ENCODE measurements at places on chromosomes 6 and 20.

DNA sequence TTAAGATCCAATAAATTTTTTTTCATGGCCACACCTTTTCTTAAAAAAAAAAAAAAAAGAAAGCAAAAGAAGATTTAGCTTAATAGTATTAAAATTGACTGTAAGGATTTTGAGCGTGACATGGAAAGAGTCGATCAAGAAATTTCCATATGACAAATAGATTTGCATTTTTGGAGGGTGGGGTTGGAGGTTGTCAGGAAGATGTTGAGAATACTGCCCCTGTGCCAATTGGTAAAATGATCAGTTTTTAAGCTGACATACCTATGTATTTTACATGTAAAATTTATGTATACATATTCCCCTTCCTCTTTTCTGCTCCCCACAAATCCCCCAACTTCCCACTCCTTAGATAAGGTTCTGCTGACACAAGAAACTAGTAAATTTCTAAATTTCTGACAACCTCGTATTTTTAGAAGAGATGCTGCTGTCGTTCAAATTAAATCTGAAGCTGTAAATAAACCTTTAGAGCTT, 520.9 kb downstream of the CD83 start:
- no peak for DNase-seq

- no peak for DNase-seq
Observed at GRCh38 chr6:136037242-136037875, 185.9 kb downstream of the PDE7B start.

- no peak for DNase-seq
Observed at GRCh38 chr20:13875265-13875811, 90.5 kb downstream of the NDUFAF5 start.

GRCh38 chr6:75472885-75473284, 20.7 kb downstream of the FILIP1 start:
- no peak for DNase-seq

GRCh38 chr6:170089963-170090362, 200.9 kb downstream of the DLL1 start:
- no peak for DNase-seq

DNA sequence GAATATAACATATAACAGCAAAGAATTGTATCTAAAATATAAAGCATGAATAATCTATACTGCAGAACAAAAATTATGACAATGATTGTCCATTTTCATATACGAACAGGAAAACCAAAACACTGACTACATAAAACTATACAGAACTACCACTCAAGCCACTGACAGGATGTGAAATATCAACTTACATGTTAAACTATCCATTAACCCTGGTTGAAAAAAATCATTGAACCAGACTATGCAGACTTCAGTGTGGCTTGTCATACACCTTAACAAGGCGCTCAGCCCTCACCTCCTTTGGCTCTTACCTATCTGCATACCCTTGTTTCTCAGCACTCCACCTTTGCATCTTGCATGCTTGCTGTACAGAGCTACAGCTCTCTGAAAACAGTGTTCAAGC, 34.9 kb downstream of the ASCC3 start:
- no peak for DNase-seq

- DNase-seq: peak; percentile 97
Observed at GRCh38 chr20:46021361-46022359, 7.4 kb upstream of the SLC12A5 start.

DNA sequence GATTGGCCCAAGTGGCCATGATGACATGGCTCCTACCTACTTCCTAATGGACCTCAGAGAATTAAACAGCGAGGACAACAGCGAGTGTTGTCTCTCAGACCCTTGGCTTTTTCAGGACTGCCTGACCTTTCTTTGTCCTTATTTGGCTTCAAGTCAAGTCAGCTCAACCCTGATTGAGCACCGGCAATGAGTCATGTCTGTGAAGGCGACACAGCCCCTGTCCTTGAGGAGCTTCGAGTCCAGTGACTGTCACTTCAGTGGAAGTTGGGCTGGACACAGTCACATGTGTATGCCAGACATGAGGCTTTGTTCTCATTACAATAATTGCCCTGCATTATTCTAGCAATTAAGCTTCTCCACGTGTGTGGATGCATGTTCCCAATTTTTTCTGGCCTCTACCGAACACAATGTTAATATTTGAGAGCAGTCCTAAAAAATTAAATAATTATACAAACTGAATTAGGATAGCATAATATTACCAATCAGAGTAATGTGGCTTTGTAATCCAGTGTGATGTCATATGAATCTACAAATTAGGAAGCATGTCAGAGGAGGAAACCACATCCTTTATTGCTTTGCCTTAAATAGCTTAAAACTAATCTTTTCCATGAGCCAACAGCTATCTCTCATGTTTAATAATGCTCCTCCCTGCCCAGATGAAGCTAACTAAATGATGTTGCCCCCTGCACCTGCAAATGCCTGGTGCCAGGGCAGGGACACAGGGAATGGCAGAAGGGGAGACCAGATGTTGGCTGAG, 178.6 kb downstream of the CDH26 start:
- peak; percentile 27 for DNase-seq

GRCh38 chr6:144730088-144730645, 445.0 kb downstream of the UTRN start:
- no peak for DNase-seq

- no peak for DNase-seq
Observed at GRCh38 chr20:8367689-8368088, 235.6 kb downstream of the PLCB1 start.

DNA sequence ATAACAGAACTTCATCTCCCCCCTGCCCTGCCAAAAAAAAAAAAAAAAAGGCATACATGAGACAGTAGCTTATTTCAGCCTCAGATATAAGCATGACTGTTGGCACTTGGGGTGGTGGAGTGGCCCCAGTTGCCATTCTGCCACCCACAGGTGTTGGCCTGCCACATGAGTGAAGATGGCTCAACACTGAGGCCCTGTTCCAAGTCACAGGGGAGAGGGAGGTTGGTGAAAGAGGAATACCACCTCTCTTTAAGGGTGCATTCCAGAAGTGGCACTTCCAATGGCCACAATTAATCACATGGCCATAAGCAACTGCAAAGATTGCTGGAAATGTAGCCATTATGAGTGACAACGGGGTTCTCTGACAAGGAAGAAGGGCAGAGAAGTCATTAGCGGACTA, 61.9 kb upstream of the JARID2 start:
- no peak for DNase-seq

DNA sequence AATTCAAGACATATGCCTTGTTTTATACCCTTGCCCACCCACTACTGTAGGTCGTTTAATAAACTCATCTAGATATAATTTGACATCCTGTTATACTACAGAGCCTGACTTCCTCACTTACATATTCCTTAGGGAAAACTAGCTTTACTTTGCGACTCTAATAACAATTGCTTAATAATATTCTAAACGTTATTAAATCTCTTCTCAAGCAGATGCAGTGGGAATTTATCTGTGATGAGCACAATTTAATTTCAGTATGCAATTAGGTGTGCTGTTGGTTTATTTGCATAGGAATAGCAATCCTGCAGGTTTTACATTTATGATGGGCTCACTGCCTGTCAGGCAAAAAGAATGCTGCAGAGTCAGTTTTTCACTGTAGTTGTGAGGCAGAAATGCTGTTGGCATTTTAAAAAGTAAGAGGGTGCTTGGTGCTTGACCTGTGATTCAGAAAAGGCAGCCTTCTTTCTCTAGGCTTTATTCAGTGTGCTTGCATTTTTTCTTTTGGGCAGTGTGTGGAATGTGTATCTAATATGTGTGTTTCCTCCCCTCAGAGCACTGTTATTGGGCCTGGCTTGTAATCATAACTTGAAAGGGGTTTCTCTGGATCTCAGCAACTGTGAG, 152.3 kb upstream of the SCGN start:
- no peak for DNase-seq

GRCh38 chr20:10075606-10076005, 40.8 kb downstream of the ANKEF1 start:
- no peak for DNase-seq

DNA sequence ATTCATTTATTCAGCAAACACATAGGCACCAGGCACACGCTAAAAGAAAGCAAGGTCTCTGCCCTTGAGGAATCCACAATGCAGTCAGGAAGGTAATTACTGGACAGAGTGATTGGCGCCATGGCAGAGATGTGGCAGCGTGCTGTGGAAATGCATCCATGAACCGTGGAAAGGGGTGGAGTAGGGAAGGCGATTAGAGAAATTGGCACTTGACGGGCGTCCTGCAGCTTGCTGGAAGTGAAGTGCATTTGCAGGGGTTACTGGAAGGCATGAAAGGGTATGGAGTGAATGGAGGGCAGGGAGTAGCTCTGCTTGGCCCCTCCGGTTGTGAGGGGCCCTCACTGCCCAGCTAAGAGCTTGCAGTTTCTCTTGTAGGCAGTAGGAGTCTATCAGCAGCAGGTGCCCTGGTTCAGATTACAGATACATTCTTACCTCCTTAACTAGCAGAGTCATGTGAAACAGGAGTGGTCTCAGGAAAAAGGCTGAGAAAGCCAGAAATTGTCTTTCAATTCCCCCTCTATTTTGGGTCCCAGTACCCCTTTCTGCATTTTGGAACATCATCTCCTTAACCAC, 122.5 kb upstream of the TIAM2 start:
- DNase-seq: peak; percentile 10

GRCh38 chr6:107264357-107264840, 149.1 kb upstream of the BEND3 start:
- DNase-seq: peak; percentile 31

DNA sequence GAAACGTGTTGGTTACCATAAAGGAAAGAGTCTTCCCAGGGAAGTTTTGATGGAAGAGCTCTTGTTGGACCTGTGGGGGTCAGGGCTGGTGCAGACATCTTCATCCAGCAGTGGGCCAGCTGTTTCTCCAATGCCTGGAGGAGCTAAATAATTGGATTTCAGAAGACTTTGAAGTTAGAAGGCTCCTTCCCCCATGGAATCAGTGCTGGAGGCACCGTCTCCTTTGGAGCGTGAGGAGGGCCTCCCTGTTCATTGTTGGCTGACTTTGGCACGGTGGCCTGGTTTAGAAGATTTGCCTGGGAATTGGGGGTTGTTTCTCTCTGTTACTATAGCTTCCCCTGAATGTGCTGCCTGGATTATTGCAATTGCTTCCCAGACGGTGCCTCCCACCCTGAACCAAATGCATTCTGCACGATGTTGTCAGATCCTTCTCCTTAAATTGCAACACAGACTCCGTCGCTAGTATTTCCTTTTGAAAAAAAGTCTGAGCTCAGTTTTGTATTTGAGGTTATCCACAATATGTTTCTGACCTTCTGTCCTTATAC, 27.7 kb upstream of the KCNG1 start:
- DNase-seq: no peak

GRCh38 chr6:16762268-16762549, 949 bp upstream of the ATXN1 start:
- DNase-seq: peak; percentile 37
